ENCODE measurements at places on chromosomes 1 and 21. TPM values are rescaled to one million over a fixed set of nuclear protein-coding genes. Genes with fewer than 3 reads are reported as not detected.

The PGLYRP4 gene
- not detected for total RNA-seq

The GRIK3 gene
- total RNA-seq, result not detected

The GJA5 gene
- total RNA-seq, result not detected

The TTC24 gene
- total RNA-seq, result not detected

The HMGCS2 gene
- not detected for total RNA-seq

The DCLRE1B gene
- total RNA-seq, result 8.6 TPM

The MFAP2 gene
- 26.4 TPM for total RNA-seq

The FAM167B gene
- 0.30 TPM for total RNA-seq

The CTTNBP2NL gene
- 12.9 TPM for total RNA-seq

The CRNN gene
- not detected for total RNA-seq

The IL20 gene
- total RNA-seq, result not detected

The TMIGD3 gene
- total RNA-seq, result 0.34 TPM

The BCL2L15 gene
- total RNA-seq, result not detected

The PLCH2 gene
- under 0.01 TPM for total RNA-seq

The ADAMTS1 gene
- total RNA-seq, result 13.5 TPM

The RIMKLA gene
- under 0.01 TPM for total RNA-seq

The ETV3 gene
- total RNA-seq, result 7.1 TPM

The MCOLN2 gene
- total RNA-seq, result 0.45 TPM

The VTCN1 gene
- not detected for total RNA-seq

The SIM2 gene
- 2.0 TPM for total RNA-seq

The FYB2 gene
- not detected for total RNA-seq

The ZBED6 gene
- 4.3 TPM for total RNA-seq

The B3GALT2 gene
- total RNA-seq, result 1.2 TPM

The PGBD5 gene
- total RNA-seq, result under 0.01 TPM

The TNNT2 gene
- total RNA-seq, result not detected

The SH3BGRL3 gene
- total RNA-seq, result 265 TPM

The OR10J1 gene
- total RNA-seq, result not detected

The ACTL8 gene
- total RNA-seq, result 0.30 TPM

The LRRC71 gene
- 0.15 TPM for total RNA-seq

The CRP gene
- not detected for total RNA-seq

The RSPH1 gene
- not detected for total RNA-seq

The SYT11 gene
- 20.8 TPM for total RNA-seq

The ZP4 gene
- total RNA-seq, result not detected

The FNBP1L gene
- 8.0 TPM for total RNA-seq

The C1orf185 gene
- not detected for total RNA-seq

The BROX gene
- total RNA-seq, result 35.1 TPM

The BMP8B gene
- not detected for total RNA-seq

The SLC35F3 gene
- not detected for total RNA-seq

The UBL4B gene
- total RNA-seq, result not detected

The UAP1 gene
- total RNA-seq, result 112 TPM

The GJC2 gene
- 1.9 TPM for total RNA-seq

The FCGR3A gene
- not detected for total RNA-seq

The DOP1B gene
- total RNA-seq, result 10.3 TPM

The CR1L gene
- total RNA-seq, result not detected

The FMO5 gene
- total RNA-seq, result 0.59 TPM

The RGS1 gene
- not detected for total RNA-seq

The CAMSAP2 gene
- total RNA-seq, result 8.6 TPM

All from bronchus fibroblast of lung (primary cell).